ENCODE measurements at places on chromosomes 7 and 10. TPM values are rescaled to one million over a fixed set of nuclear protein-coding genes. Genes with fewer than 3 reads are reported as not detected.

GRCh38 chr7:30470771-30471170, 7.8 kb downstream of the NOD1 start:
- no peaks in the 10 kb centered on the region for H3K36me3 ChIP-seq
- DNase-seq = peak; percentile 81
- no peaks in the 10 kb centered on the region for H3K27me3 ChIP-seq
- H3K27ac ChIP-seq = peak overlapping the region; percentile 90

DNA sequence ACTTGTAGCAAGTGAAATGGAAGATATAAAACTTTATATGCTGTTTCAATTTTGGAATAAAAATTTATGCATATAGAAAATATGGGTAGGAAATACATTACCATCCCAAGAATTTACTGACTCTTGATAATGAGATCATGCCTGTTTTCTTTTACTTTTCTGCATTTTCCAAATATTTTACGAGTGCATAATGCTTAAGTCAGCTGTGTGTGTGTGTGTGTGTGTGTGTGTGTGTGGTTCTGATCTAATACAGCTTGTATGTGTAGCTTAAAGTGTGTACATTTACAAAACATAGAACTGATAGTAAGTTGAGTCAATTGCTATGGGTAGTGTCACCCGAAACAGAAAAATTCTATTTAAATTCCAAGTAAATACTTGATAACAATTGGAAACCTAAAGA, 315.9 kb upstream of the LRRN3 start:
- H3K27me3 ChIP-seq = no peaks in the 10 kb centered on the region
- no peak overlapping the region for H3K27ac ChIP-seq
- DNase-seq = no peak
- no peaks in the 10 kb centered on the region for H3K4me1 ChIP-seq
- H3K36me3 ChIP-seq = no peaks in the 10 kb centered on the region

DNA sequence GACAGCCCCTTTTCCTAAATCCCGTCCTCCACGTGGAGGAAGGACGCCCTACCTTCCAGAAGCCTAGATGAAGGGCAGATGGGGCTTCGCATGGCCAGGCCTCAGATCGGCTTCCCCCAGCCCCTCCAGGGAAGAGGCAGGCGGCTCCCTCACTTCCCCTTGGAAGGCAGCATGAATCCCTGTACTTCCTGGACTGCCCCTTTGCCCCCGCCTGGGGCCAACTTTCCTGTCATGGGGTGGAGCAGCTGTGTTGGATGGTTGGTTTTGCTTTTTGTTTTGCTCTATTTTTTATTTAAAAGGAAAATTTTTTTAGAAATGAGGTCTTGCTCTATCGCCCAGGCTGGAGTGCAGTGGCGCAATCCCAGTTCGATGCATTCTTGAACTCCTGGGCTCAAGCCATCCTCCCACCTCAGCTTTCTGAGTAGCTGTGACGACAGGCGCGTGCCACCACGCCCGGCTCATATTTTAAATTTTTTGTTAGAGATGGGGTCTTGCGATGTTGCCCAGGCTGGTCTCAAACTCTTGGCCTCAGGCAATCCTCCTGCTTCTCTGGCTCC, 27.2 kb downstream of the GTF2IRD1 start:
- H3K4me1 ChIP-seq = peaks cover 5% of the 10 kb centered on the region
- H3K27ac ChIP-seq = peak overlapping the region; percentile 92
- peak overlapping the region; percentile 39 for H3K4me3 ChIP-seq
- no peaks in the 10 kb centered on the region for H3K27me3 ChIP-seq

DNA sequence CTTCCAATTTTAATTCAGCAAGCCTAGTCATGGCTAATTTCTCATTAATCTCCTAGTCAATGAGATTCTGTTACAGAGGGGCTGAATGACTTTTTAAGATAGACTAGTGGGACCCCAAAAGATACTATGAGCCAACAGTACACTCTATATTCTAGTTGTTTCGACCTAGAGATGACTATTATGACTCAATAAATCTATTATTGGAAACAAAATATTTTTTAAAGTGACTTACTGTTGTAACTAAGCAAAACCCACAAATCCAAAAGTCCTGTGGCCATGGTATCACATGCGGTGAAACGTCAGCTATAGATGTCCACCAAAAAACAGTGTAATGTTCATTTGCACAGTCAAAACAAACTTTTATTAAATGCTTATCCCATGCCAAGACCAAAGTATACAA, 95.3 kb upstream of the ADO start:
- H3K4me1 ChIP-seq = no peaks in the 10 kb centered on the region
- no peaks in the 10 kb centered on the region for H3K27me3 ChIP-seq
- no peak overlapping the region for H3K4me3 ChIP-seq
- H3K27ac ChIP-seq = no peak overlapping the region
- no peak for DNase-seq

Gene GAD2
- total RNA-seq = not detected

- H3K27me3 ChIP-seq = no peaks in the 10 kb centered on the region
- H3K27ac ChIP-seq = peak overlapping the region; percentile 18
- peaks cover 9% of the 10 kb centered on the region for H3K4me1 ChIP-seq
- no peaks in the 10 kb centered on the region for H3K36me3 ChIP-seq
These were observed 110.7 kb downstream of the LRMDA start for GRCh38 chr10:75542084-75542483.

Measured in uterus (tissue), 4 donors.